HL-60 (cell line): ENCODE measurements at places on chromosomes 7 and 10.
A peak's percentile ranks its signal among the peaks of the same experiment; 100 is the strongest.

GRCh38 chr10:35458500-35459448 is 122.5 kb downstream of the CCNY start:
- no peak for DNase-seq

GRCh38 chr7:91156316-91157185 is 107.7 kb upstream of the FZD1 start:
- DNase-seq, result no peak

- DNase-seq, result no peak
Observed at GRCh38 chr10:66982792-66983474, 57.1 kb downstream of the LRRTM3 start.

- DNase-seq, result no peak
Observed at GRCh38 chr7:96118449-96119001, 203.4 kb downstream of the SLC25A13 start.

DNA sequence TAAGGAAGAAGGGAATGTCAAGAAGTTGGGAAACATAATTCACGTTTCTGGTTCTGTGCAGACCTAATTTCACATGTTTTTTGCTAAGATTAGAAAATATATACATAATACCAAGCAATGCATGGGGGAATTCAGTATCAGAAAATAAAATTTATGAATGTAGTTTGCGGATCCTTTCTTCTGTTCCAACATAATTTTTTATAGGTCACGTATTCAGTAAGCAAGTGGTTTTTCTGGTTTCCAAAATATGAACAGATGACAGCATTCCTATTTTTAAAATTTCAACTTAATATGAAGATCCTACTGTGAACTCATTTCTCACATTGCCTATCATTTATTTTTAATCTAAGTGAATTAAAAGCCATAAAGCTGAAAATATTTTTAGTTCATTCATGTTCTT is 560.0 kb upstream of the NRG3 start:
- DNase-seq, result no peak

DNA sequence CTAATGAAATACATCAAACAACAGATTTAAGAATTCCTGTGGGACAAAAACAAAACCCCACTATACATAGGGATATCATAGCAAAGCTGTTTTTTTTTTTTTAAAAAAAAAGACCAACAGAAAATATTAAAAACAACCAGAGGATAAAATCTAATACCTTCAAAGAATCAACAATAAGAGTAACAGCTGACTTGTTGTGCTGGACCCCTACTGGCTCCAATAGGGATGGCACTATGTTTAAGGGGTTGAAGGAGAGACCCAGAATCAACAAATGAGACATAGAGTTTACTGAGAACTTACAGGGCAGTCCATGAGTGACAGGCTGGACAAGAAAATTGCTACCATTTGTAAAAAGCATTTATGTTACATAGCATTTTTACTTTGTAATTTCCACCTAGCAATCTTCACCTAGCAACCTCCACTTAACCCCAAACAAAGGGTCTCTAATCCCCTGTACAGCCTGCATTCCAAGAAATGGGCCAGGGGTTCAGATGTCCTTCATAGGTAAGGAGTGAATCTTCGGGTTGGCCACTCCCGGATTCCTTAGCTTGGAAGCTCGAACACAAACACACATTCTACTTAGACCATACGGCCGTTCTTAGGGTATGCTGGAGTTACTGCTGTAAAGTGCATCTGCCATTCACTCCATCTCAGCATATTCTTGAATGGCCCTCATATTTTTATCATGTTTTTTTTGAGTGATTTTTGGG is 25.8 kb downstream of the ASZ1 start:
- DNase-seq, result no peak

- DNase-seq, result no peak
Observed at GRCh38 chr7:151440799-151441445, 981 bp upstream of the CRYGN start.

GRCh38 chr10:52621635-52622079 is 150.9 kb downstream of the MBL2 start:
- DNase-seq, result no peak

DNA sequence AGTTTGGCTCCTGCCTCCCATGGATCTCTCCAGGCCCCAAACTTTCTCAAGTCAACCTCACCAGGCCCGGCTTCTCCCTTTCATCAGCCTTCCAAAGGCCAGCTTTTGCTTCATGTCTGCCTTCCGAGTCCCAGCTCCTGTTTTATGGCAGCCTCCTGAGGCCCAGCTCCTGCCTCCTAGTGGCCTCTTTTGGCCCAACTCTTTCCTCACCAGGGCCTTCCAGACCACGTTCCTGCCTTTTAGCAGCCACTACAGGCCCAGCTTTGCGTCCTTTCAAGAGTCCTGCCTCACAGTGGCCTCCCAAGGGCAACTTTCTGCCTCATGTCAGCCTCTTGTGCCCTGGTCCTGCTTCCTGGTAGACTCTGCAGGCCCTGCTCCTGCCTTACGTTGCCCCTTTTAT is 15.3 kb upstream of the TMEM248 start:
- no peak for DNase-seq

DNA sequence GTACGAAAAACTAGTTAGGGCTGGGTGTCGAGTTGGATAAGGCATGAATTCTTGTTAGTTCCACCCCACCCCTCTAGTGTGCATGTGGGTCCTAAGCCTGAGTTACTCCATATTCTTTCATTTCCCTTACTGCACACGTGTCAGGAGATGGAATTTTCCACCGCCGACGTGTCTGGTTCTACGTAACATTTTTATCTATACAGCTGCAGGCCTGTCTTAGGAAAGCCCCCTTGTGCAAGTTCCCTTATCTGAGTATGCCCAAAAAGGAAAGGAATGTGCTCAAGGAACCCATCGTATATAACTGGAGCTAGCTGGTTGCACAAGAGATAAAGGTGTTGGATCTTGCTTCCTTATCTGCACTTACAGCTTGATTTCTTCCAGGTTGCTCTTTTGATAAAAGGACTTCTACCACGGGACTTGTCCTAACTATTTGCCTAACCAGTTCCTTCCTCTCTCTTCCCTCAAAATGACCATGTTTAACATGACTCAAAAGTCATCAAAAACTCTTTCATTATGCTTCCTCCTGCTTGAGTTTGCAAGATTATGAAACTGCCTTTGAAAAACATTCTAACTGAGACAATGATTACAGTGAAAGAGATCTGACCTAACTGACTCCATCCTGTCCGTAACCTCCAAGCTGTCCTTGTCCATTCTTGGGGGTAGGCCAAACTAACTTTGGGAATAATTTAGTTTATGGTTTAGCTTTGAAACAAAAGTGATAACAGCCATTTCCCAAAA is 181.4 kb downstream of the AKR1D1 start:
- DNase-seq, result peak; percentile 92

GRCh38 chr10:125661941-125662515 is 20.9 kb downstream of the TEX36 start:
- no peak for DNase-seq

DNA sequence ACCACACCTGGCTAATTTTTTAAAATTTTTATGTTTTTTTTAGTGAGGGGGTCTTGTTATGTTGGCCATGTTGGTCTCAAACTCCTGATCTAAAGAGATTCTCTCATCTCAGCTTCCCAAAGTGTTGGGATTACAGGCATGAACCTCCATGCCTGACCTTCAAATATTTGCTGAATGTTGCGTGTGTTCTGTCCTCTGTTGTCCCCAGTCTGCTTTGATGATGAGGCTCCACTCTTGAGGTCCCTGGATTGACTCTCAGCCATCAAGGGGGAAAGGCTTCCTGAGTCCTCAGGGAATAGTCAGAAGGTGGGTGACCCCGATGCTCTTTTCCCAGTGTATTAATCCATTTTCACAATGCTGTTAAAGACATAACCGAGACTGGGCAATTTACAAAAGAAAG is 26.0 kb downstream of the LYZL2 start:
- DNase-seq, result no peak

- DNase-seq, result no peak
Observed at GRCh38 chr7:131108212-131108940, 219.3 kb upstream of the MKLN1 start.

GRCh38 chr7:149081914-149082313 is 8.6 kb downstream of the ZNF786 start:
- DNase-seq, result no peak

DNA sequence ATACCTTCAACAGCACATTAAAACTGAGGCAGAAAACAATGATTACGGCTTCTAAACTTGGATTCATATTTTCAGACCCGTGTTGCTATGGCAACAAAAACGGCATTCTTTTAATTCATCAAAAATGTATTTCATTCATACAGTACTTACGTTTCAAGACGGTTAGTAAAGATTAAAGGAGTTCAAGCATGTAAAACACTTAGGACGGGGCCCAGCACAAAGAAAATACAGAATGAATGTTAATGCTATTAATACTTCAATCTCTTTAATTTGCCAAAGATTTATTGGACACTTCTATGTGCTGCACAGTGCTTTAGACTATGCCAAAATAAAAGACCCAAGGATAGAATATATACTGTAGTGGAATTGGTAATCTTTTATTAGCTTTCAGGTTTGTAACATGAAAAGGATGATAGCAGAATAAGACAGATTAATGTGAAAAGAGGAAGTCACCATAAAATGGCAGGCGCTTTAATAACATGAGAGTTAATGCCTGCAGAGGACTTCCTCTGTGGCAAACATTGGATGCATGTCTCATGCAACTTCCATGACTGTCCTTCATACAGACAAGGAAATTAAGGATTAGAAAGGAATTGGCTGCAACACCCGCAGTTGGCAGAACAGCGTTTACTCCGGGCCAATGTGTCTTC is 201.6 kb upstream of the KLF6 start:
- no peak for DNase-seq

DNA sequence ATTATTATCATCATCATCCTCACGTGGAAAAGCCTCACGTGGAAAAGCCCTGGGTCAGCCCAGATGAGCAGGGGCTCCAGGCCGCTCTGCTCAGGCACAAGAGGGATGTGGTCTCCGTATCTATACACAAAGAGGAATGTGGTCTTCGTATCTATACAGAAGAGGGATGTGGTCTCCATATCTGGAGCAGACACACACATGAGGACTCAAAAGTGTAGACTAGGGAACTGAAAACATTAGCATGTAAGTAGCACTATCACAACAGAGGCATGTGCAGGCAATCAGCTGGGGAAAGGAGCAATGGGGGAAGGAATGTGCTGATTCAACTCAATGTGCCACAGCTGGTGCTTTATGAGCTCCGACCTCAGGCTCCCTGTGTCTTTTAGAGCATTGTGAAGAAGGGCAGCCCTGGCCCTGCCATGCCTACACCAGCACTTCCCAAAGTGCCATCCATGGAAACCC is 86.5 kb downstream of the PLXNA4 start:
- DNase-seq, result no peak

DNA sequence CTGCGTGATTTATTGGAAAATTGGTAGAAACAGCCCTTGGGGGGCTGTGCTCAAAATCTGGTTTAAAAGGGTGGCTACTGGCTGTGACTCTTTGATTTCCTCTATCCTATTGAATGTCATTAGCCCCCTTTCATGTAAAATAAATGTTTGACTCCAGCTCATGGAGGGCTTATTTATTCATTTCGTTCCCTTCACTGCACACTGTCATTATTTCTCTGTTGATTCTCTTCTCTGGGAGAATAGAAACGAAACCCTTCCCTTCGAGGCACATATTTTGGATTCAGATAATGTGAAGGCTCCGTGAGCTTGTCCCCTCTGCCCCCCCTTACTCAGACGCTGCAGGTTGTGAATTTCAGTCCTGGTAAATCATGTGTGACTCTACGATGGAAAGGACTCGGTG is 203.9 kb upstream of the GPR26 start:
- no peak for DNase-seq

GRCh38 chr7:93048136-93048930 is 69.4 kb downstream of the SAMD9 start:
- DNase-seq, result no peak

GRCh38 chr7:140657891-140658290 is 14.9 kb upstream of the ADCK2 start:
- no peak for DNase-seq

DNA sequence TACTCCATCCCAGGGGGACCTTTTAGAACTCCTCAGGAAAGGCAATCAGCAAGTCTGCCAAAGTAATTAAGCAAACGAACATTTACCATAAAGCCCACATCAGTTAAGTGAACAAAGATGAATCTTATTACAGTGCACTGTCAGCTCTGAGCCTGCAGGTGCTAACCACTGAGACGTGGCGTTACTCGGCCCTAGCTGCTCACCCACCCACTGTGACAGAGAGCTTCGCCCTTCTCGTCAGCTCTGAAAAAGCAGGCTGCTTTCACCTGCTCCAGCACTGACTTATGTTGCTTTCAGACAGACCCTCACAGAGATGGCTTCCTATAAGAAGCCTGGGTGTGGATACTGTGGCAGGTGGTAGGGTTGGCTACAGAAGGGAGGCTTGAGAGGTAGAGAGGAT is 57.7 kb upstream of the KCNIP2 start:
- no peak for DNase-seq

DNA sequence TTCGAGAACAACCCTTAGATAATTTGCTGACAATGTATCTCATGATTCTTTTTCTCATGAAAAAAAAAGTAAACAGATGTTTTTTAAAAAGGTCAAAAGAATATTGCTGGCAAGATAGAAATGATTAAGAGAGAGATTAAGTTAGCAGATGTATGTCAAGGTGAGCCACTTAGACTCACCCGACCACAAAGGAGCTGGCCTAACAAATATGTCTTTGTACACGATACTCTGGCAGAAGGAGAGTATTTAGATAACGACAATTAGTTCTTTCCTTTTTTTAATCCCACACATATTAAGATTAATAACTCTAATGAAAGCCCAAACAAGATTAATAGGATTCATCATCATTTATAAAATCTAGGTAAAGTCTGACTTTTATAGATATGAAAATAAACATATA is 156.7 kb downstream of the RAPGEF5 start:
- DNase-seq, result no peak

GRCh38 chr7:104642560-104642959 is 314.2 kb downstream of the LHFPL3 start:
- DNase-seq, result no peak

- DNase-seq, result no peak
Observed at GRCh38 chr10:104326991-104327610, 11.2 kb downstream of the ITPRIP start.
